ENCODE measurements at places on chromosomes 5 and 9.
A peak's percentile ranks its signal among the peaks of the same experiment; 100 is the strongest.

GRCh38 chr5:139968547-139969261 lies 74.4 kb downstream of the NRG2 start:
- peak; percentile 85 for DNase-seq

DNA sequence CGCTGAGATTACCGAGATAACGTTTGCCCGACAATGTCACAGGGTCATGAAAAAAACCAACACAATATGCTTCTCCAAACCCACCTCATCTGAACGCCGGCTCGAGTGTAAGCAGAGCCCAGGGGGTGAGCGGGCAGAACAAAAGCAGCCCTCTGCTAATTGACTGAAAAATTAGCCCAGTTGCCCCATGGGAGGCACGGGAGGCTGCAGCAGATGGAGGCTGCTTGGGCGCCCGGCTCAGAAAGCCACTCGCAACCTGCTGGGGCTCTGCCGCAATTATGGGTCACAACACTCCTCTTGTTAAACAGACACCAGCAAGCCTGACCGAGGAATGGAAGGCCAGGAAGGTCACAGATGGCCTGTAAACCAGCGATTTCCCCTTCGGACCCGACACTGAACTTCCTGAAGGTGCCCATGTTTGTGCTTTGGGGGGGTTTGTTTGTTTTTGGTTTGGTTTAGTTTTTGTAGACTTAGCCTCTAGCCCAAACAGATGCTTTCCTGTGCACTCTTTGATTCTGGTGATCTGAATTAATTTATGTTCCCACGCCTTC lies 104.6 kb upstream of the IRX1 start:
- no peak for DNase-seq

DNA sequence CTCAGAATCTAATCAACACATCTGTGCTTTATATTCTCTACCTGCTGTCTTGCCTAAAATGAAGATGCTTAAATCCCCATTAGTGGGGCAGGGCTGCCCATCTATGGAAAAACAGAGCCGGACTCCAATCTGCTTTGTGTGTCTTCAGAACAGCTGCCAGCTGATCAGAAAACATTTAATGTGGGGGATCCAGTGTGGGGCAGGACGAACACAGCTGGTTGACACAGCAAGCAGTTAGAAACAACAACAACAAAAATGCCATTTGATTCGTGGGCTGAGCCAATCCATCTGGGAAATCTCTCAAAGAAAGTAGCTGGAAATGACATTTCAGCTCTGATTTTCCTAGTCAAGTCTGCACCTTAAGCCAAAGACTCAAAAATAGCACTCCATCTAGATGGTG lies 99.8 kb downstream of the PPP2R2B start:
- no peak for DNase-seq

GRCh38 chr9:95102572-95102971 lies 214.9 kb downstream of the FANCC start:
- DNase-seq, result no peak

- DNase-seq, result peak; percentile 56
These were observed 12.5 kb upstream of the SLC36A3 start for GRCh38 chr5:151315998-151316597.

GRCh38 chr9:89814340-89815040 lies 209.7 kb downstream of the GADD45G start:
- DNase-seq, result no peak

DNA sequence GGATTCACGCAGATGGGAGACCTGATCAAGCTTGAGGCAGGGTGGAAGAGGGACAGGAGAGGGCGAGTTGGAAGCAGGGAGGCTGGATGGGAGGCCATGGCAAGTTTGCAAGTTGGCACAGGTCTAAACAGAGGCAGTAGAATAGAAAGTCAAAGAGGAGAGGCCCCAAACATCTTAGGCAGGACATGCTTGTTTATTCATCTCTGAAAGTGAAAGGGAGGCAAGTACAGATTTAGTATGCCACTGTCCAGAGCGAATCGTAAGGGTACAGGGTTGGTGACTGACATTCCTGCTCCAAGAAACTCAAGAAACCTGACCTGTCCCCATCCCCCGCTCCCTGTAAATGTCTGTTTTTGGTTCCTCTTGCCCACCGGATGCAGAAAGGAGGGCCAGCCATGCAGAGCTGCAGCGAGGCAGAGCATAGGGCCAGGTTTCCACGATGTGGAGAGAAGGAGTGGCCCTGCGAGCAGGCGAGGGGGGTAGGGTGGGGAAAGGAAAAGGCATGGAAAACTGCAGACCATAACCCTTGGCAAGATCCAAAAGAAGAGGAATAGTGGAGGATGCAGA lies 96.2 kb upstream of the BOD1 start:
- DNase-seq, result no peak

DNA sequence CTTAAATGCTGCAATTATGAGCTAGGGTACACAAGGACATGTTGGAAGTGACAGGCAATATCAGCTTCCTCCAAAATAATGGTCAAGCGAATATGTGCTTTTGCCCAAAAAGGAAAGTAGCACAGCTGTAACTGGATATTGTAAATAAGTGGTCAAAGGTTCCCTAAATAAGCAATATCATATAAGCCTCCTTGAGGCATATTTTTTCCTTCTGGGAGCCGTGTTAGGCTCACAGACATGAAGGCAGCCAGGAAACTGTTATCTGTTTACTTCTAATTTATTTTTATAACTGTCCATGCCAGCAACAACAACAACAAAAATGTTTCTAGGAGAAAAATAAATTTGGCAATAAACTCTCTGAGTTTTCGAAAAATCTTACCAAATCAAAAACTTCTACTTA lies 648.3 kb downstream of the PDE4D start:
- DNase-seq, result no peak

- no peak for DNase-seq
These were observed 19.0 kb downstream of the TMC1 start for GRCh38 chr9:72540348-72540873.

DNA sequence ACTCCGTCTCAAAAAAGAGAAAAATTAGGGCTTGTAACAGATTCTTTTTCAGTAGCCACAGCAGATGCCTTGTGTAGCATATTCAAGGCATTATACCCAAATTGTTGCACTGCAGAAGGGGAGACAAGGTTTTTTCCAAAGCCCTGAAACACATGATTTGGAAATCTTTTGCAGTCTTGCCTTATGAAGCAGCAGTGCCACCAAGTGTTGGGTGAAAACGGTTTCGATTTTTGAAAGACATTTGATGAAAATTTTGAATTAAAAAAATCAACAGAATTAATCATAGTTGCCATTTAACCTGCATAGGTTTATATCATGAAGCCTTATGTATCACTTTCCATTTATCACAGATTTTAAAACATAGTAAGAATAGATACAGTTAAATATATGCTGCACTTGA lies 479.5 kb downstream of the TAF11L14 start:
- DNase-seq, result no peak

DNA sequence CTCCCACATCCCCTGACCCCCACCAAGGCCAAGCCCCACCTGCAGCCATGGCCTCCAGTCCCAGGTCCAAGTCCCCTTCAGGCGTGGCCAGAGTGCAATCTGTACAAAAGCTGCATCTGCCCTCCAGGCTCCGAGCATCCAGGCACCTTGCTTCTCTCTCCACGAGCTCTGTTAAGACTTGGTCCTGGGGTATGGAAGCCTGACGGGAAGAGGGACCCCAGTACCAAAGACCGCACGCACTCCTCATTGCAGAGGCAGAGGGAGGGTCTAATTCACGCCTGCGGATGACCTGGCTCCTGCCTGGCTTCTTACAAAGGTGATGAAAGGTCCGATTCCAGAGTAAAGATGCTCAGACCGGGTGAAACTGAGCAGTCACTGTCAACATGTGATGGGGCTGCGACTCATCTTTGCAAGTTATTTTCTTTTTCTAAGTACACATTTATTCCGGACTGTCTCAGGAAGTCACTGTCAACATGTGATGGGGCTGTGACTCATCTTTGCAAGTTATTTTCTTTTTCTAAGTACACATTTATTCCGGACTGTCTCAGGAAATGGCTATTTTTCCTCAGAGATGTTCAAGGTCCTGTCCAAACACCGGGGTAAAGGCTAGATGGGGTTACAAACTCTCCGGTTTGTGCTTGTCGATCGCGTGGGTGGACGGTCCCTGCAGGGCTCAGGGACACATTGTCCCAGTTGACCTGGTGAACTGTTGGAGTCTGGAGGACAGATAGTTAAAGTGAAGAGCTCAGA lies 252.0 kb upstream of the IRX4 start:
- no peak for DNase-seq

GRCh38 chr5:61340775-61341361 lies 8.8 kb downstream of the ZSWIM6 start:
- DNase-seq, result no peak

DNA sequence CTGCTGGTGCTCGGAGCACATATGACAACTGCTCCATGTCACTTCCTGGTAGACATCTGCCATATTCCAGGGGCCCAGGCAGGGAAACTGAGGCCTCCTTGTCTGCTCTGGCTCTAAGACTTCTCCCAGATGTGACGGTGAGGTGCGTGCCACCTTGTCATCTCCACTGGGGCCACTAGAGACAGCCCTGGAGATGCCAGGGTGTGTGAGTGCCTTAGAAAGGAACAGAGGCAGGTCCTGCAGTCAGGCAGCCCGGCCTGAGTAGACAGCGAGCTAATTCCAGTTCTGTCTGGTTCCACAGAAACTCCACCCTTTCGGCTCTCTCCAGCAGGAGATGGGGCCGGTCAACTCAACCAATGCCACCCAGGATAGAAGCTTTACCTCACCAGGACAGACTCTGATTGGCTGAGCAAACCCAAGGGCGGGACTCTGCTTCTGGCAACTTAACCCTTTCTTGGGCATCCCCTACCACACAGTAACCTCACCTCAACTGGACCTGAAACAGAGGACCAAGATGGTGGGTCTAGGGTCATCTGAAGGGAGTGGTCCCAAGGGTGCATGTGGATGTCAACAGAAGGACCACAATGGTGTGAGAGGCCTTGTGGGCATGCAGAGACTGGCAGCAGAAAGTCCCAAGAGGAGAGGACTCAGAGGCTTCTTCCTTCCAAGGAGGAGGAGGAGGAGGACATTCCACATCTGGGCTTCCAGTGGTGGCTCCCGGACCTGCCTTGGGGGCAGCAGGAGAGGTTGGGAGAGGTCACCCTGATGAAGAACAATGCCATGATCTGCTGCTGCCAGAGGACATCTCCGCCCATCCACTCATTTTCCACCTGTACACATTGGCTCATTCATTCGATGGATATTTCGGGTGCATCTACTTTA lies 77.7 kb downstream of the RGS3 start:
- DNase-seq, result no peak

DNA sequence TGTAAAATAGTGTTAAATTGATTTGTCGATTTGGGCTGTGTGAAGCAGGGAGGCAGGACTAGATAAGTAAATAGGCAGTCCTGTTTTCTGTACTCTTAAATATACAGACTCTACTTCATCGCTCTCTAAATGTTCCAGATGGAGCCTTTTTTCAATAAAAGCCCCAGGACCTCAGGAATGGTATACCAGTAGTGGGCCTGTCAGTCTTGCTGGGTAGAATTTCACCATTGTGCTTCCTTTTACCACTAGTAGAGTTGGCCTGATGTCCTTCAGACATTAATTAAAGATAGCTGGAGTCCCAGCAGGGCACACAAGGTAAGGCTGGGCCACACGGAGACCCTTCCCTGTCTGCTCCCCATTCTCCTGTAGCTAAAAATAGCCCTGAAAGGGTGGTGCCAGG lies 6.0 kb downstream of the SNX18 start:
- no peak for DNase-seq

DNA sequence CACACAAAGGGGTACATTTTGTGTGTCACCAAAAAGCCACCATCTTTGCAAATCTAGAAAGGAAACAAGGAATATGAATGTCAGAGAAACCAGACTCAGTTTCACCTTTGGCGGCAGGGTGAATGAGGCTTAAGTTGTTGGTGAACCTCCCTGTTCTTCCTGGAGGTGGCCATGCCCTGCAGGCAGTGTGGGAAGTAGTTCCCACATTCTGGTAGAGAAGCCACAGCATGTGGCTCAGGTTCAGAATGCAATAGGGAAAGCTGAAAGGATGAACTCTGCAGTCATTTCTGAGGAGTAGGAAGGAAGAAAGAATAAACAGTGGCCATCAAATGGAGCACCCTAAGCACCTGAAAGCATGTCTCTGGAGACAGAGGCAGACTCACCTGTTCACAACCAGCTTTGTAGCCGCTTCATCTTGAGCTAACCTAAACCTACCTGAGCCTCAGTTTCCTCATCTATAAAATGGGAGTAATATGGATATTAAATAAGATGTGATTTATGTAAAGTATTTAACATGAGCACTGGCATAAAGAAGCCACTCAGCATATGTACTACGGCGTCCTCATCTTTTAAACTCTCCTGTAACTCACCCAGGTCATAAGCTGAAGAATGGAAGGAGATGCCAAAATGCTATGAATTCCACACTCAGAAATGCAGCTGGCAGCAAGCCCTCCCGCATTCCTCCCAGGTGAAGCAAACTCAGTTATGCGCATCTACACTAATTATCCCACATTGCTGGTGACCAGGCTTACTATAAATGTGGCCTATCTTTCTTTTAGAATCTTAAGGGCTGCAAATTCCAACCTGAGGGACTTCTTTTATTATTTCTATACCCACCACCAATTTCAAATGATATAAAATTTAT lies 86.0 kb downstream of the ZNF608 start:
- DNase-seq, result no peak

GRCh38 chr9:137984520-137985257 lies 107.1 kb downstream of the CACNA1B start:
- DNase-seq, result no peak

DNA sequence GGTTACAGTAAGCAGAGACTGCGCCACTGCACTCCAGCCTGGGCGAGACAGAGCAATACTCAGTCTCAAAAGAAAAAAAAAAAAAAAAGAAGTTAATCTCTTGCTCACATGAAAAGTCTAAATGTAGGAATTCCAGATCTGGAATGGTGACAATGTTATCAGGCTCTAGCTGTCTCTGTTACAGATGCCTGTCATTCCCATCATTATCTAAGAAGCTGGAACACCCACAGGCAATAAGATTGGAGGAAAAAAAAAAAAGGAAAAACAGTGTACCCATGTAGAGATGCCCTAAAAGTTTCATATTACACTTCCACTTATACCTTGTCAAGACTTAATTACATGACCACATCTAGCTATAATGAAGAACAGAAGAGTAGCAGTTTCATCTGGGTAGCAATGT lies 38.2 kb downstream of the PTBP3 start:
- no peak for DNase-seq

DNA sequence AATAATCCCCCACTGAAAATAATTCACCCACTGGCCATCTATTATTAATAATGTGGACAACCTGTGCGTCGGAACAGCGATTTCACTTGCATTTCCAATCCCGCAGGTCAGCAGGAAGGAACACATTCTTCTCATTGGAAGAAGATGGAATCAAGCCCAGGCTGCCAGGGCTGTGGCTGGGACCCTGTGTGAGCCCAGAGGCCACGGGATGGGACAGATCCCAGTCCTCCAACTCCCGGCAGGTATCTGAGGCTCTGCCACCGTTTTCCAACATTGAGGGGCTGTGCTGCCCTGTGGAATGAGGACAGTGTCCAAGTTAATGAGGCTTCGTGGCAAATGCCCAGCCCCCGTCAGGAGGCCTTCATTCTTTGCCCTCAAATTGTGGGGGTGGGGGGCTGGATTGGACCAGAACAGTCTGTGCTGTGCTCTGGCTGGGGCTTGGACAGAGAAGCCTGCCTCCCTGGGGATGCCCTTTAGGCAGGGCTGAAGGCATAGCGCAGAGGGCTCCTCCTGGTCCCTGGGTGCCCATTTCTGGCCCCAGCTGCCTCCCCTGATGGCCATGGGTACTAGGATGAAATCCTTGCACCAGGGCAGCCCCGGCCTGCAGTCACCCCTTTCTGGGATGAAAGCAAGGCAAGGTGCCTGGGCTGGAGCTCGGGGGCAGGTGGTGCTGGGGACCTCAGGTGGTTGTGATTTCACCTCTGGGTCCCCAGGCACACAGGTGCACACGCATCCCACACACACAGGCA lies 195.0 kb upstream of the PPP1R26 start:
- no peak for DNase-seq
